Hematopoietic multipotent progenitor cell treated with erythropoietin and hydrocortisone succinate and interleukin-3 and kit ligand, for 17 days (in vitro differentiated cells): ENCODE measurements at places on chromosomes 7 and 10.

- DNase-seq = no peak
Observed at GRCh38 chr10:30233186-30233959, 115.7 kb downstream of the MTPAP start.

DNA sequence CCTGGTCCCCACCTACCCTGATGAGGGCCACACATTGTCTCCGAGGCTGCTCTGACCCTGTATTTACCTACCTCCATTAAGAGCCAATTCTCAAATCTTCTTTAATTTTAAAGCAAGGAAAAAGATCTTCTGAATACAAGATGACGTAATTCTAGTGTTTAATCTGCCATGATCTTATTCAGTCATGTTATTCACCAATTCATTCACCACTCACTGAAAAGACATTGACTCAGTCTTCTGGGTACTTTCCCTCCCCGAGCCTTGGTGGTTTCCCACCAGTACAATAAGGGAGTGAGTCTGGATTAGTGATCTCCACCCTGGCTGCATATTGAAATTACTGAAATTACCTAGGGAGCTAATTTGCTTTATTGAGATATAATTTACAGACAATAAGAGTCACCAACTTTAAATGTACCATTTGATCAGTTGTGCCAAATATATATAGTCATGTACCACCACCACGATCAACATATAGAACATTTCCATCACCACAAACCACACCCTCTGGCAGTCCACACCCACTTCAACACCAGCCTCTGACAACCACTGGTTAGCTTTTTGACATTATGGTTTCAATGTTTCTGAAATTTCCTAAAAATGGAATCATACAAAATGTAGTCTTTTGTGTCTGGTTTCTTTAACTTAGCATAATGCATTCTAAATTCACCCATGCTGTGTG is 117.5 kb upstream of the UNC5B start:
- no peak for DNase-seq

GRCh38 chr7:157793973-157794745 is 457.4 kb downstream of the DNAJB6 start:
- no peak for DNase-seq

- no peak for DNase-seq
Observed at GRCh38 chr7:116407165-116407564, 92.4 kb upstream of the CAV2 start.

DNA sequence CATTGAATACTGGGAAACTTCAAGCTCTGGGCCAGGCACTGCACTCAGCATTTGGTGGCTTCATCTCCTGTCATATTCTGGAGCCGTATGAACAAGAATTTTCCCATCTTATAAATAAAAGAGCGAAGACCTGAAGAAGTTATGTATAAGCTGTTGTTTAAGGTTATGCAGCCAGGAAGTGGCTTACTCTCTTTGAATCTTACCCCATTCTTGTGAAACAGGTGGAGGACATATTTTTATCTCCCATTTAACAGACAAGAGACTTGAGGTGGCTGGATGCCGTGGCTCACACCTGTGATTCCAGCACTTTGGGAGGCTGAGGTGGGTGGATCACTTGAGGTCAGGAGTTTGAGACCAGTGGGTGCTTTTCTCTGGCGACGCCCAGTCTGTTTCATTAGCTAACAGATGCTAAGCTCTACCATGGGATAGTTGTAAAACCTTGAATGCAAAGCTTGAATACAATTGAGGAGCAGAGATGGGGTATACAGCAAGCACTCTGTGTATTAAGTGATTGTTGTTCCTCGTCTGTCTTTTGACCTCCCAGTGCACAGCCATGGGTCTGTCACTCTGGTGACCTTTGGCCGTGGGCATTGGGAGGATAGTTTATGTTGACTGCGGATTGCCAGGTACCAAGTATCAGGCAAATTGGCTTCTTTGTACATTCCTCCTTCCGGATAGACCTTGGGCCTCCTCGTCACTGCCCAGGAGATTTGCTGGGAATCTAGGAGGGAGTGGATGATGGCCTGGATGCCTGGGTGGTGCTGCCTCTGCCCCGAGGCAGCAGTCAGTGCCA is 85.8 kb downstream of the GRK5 start:
- DNase-seq = no peak

DNA sequence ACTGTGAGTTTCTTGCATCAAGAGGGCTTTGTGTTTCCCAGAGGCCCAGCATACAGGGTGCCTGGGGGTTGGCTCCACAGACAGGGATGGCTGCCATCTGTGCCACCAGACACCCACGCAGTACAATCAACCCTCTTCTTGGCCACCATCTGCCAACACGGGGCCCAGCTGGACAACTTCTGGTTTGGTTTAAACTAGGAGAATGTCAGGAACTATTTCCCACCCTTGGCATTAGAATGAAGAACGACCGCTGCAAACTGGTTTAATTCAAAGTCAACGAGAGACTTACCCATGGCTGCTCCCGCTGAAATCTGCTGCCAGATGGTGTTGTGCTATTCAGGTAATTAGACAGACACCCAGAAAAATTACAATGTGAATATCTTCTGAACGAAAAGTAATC is 27.8 kb downstream of the NMT2 start:
- no peak for DNase-seq

DNA sequence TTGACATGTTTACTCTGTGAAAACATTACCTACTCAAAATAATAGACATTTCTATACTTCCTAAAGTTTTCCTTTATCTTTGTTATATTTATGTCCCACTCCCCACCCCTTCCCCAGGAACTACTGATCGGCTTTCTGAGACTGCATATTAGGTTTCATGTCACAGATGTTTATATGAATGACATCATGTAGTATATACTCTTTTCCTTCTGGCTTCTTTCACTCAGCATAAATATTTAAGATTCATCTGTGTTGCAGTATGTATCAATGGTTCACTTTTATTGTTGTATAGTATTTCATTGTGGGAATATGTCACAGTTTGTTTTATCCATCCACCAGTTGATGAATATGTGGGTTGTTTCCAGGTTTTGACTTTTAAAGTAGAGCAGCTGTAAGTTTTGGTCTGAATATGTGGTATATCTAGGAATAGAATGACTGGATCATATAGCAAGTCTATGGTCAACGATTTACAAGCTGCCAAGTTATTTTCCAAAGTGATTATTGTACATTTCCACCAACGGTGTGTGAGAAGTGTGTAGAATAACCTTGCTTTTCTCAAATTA is 73.8 kb upstream of the CAV2 start:
- no peak for DNase-seq

DNA sequence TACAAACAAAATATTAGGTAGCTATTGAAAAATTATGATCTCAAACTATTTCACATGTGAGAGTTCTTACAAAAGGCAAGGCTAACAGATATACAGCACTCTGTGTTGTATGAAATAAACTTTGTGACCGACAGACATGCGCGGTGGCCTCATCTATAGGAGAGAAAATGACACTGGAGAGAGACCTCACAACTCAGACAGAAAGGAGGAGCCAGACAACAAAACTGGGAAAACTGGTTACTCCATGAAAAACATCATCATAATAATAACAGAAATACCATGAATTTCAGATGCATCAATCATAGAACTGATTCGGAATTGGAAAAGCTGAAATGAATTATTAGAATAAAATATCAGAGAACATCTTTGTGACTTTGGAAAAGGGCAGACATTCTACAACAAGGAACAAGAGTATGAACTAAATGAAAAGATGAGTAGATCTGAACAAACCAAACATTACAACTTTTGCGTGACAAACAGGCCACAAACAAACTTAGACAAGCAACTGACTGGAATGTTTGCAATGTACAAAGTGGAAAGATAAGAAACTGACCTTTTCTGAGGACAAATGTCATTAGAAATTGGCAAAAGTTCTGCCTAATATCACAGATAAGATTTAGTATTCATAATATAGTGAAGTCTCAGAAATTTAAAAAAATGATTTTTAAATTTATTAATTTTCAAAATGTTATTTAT is 69.3 kb downstream of the TNS3 start:
- DNase-seq = no peak

DNA sequence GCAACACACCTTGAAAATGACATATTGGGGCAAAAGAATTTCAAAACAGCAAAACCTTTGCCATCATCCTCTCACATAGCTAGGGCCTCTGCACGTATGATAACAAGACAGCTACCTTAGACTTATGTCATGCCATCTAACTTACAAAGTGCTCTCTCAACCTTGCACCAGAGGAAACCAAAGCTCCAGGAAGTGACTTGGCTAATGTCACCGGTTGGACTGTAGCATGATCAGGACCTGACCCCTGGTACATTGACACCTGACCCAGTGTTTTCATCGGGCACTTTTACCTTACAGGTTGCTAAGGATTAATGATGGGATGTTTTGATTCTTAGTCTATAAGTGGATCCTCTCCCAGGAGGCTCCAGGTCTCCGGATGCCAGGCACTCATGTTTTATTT is 529.8 kb upstream of the GALNT17 start:
- no peak for DNase-seq

- no peak for DNase-seq
Observed at GRCh38 chr10:43386981-43387677, 15.7 kb downstream of the FXYD4 start.

GRCh38 chr7:5265320-5266190 is 17.2 kb upstream of the SLC29A4 start:
- no peak for DNase-seq

- no peak for DNase-seq
Observed at GRCh38 chr10:84179059-84179710, 5.6 kb downstream of the GPR15LG start.

DNA sequence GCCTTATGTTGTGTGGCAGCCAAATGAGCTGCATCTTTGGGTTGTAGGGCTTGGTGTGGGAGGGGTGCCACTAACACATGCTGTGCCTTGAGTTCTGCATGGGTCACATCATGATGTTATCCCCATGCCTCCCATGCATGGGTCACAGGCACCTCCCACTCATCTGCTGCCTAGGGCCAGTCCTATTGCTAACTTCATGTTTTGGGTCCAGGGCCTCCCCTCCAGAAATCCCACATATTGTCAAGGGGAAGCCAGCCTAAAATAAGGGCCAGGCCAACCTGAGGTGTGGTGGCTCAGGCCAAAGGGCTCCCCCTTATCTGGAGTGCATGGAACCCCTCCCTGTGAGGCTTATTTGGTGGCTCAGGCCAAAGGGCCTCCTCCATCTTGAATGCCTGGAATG is 299.0 kb downstream of the RPS24 start:
- DNase-seq = no peak

DNA sequence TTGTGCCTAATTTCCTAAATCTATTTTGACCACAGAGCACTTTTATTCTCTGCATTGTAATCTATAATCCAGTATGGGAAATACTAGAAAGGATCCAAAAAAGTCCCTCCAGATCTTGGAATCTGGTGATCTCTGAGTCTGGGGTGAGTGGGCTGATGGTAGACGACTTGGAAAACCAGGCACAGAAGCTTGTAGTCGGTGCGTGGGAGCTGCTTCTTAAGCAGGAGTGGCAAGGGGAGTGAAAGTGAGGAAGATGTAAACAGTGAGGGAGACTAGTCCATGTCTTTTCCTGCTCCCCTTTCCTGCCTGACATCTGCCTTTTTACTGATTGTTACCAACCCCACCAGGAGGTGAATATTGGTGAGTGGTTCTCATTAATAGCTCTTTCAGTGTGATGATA is 6.8 kb downstream of the AUTS2 start:
- no peak for DNase-seq

GRCh38 chr10:77972148-77972547 is 45.6 kb upstream of the DLG5 start:
- DNase-seq = no peak

DNA sequence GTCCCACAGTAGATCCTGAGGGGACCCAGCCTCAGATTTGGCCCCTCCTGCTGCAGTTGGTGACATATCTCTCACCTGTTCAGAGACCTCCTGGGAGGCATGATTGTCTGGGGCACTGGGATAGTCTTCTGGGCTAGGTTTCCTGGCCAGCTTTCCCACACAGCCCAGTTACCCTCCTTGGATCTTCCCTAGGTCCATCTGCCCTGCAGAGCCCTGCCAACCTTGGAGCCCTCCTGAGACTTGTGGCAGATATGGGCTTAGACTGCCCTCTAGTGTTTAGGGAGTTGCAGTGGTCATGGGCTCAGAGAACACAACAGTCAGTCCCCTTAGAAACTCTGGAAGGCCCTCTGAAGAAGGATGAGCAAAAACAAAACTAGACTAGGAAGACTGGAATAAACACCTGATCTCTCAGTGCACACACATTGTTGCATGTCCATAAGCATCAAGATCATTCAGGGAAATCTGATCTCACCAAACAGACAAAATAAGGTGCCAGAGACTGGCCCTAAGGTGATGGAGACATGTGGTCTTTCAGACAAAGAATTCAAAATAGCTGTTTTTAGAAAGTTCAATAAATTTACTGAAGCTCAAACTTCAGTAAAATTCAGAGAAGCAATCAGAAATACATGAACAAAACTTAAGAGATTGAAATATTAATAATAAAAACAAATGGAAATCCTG is 324.6 kb downstream of the ATRNL1 start:
- peak; percentile 25 for DNase-seq

- no peak for DNase-seq
Observed at GRCh38 chr7:146902728-146903127, 786.1 kb downstream of the CNTNAP2 start.

DNA sequence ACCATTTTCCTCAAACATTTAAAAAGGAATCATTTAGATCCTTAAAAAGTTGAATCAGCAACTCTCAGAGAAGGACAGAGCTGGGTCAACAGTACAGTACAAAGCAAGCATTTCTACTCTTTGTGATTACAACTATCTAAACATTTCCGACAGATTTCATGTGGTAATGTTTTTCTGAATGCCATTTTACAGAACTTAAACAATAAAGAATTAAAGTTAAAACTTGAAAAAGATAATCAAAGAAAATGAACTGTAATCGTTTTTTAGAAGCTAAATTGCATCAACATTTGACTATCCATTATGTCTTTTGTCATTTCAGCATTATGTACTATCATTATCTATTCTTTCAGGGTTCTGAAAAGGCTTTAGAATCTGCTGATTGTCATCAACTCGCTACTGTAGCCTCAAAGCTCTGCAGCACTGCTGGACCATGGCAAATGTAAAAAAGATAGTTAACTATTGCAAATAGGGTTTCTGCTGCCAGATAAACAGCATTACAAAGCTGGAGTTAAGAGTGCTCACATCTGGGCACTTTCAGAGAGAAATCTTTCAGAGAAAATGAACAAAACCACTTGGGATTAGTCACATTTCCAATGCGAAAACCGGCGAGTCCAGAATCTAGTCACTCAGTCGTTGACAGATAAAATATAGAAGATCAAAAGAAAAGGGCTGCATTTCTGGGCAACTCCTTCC is 160.4 kb upstream of the LAMB4 start:
- no peak for DNase-seq

DNA sequence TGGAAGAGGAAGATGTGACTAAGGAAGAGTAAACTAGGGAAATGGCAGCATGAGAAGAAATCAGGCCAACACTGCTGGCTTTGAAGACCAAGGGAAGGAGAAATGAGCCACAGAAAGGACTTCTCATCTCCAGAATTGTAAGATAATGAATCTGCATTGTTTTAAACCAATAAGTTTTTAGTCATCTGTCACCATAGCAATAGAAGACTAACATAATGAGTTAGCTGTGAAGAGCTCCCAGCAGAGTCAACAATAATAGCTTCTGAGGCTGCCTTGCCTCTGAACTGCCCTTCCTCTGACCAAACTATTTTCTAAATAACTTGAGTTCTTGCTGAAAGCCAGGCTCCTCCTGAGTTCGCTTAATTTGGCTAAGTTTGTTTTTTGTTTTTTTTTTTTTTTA is 103.6 kb downstream of the CACNA2D1 start:
- DNase-seq = no peak

- DNase-seq = no peak
Observed at GRCh38 chr10:78531088-78531487, 497.4 kb downstream of the RPS24 start.

- DNase-seq = no peak
Observed at GRCh38 chr7:50327443-50327842, 22.9 kb downstream of the IKZF1 start.

GRCh38 chr7:148148456-148148855 is 442.1 kb upstream of the C7orf33 start:
- no peak for DNase-seq
